ENCODE measurements at places on chromosomes 12 and 14. TPM values are rescaled to one million over a fixed set of nuclear protein-coding genes. Genes with fewer than 3 reads are reported as not detected.
A peak's percentile ranks its signal among the peaks of the same experiment; 100 is the strongest.

GRCh38 chr12:87779016-87779415 lies 250.2 kb downstream of the C12orf50 start:
- H3K27ac ChIP-seq = no peak overlapping the region
- no peak for DNase-seq
- H3K4me1 ChIP-seq = peaks cover 24% of the 10 kb centered on the region
- no peak overlapping the region for H3K4me3 ChIP-seq

DNA sequence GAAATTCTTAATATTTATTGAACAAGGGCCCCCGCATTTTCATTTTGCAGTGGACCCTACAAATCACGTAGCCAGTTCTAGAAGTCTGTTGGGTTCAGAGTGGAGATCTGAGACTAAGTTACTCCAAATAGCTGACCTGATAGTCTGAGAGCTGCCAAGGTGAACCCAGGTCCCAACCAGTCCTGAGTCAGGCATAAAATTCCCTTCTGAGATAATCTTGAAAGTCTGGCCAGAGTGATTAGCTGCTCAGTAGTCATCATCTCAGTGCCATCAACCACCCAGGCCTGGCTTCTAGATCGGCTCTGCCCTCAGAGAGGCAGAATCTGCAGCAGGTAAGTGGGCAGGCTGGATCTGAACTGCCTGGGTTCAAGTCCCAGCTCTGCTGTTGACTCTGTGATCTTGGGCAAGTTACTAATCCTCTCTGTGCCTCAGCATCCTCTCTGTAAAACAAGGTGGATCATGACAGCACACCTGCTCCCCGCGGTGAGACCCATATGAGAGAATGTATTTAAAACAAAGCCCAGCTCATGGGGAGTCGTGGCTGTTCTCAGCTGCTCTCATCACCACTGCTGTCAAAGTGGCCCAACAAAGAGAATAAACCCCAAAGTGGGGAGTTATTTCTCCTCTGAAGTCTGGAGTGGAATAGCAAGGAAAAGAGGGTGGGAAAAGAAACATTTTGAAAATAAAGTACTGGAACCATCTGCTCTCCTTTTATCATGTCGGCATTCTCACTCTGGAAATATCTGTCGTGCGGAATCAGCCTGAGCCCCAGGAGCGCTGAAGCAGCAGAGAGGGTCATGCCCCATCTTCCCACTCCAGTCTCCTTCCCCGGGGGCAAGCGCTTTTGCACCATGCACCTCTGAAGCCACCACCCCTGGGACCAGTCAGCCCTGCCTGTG lies 193.3 kb downstream of the DPF3 start:
- H3K27ac ChIP-seq = no peak overlapping the region
- H3K27me3 ChIP-seq = no peaks in the 10 kb centered on the region
- H3K4me3 ChIP-seq = no peak overlapping the region
- no peak for DNase-seq

GRCh38 chr12:27554421-27555186 lies 30.6 kb downstream of the PPFIBP1 start:
- H3K36me3 ChIP-seq = no peaks in the 10 kb centered on the region
- H3K4me1 ChIP-seq = peaks cover 35% of the 10 kb centered on the region
- no peak overlapping the region for H3K4me3 ChIP-seq

- no peaks in the 10 kb centered on the region for H3K36me3 ChIP-seq
- H3K4me1 ChIP-seq = no peaks in the 10 kb centered on the region
- H3K27ac ChIP-seq = no peak overlapping the region
- DNase-seq = no peak
- no peak overlapping the region for H3K4me3 ChIP-seq
- H3K27me3 ChIP-seq = no peaks in the 10 kb centered on the region
Measured at GRCh38 chr14:80845856-80846255, 95.7 kb downstream of the CEP128 start.

- H3K27ac ChIP-seq = no peak overlapping the region
- H3K27me3 ChIP-seq = peaks cover 4% of the 10 kb centered on the region
- no peaks in the 10 kb centered on the region for H3K36me3 ChIP-seq
- no peak overlapping the region for H3K4me3 ChIP-seq
Measured at GRCh38 chr12:131618303-131618658, 92.6 kb upstream of the SFSWAP start.

GRCh38 chr14:58501214-58501816 lies 73.8 kb downstream of the KIAA0586 start:
- H3K27me3 ChIP-seq = no peaks in the 10 kb centered on the region
- no peak overlapping the region for H3K4me3 ChIP-seq
- H3K27ac ChIP-seq = no peak overlapping the region
- peak; percentile 27 for DNase-seq

DNA sequence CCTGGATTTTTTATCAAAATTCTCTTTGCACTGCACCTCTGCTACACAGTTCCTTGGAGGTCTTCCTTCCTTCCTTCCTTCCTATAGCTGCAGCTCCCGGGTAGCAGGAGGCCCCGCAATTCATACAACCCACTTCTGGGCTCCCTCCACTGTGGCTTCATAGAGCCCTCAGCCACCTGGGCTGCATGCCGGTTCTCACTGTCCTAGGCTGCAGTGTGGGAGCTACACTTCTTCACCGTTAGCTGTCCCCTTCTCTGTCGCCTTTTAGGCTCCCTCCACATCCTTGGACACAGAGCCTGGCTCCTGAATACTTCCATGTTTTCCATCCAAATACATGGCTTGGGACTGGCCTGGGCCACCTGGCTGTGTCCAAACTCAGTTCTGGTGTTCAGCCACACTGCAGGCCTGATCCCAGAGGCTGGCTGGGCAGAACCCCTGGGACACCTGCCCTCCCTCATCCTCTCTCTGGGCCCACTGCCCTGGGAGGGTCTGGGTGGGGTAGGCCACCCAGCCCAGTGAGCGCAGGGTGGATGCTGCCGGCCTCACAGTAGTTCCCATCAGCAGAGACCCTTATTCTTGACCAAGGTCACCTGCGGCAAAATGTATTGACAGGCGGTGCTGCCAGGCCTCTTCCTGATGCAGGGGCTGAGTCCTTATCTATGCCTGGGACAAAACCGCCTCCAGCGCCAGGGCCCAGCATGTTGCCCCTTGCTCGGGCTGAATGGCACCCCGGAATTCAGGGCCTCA lies 1.7 kb downstream of the SERPINA10 start:
- no peak overlapping the region for H3K27ac ChIP-seq
- DNase-seq = no peak
- H3K27me3 ChIP-seq = no peaks in the 10 kb centered on the region
- H3K4me1 ChIP-seq = peaks cover 13% of the 10 kb centered on the region
- no peak overlapping the region for H3K4me3 ChIP-seq

DNA sequence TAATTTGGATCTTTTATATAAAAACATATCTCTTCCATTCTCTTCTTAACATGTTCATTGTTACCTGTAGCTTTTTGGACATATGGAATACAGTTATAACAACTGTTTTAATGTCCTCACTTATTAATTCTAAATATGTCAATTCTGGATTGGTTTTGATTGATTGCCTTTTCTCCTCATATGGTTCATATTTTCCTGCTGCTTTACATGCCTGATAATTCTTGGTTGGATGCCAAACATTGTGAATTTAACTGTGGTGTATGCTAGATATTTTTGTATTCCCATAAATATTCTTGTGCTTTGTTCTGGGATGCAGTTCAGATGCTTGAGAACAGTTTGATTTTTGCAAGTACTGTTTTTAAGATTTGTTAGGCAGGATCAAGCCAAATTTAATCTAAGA lies 10.8 kb downstream of the C14orf132 start:
- no peaks in the 10 kb centered on the region for H3K4me1 ChIP-seq
- H3K27ac ChIP-seq = no peak overlapping the region
- H3K4me3 ChIP-seq = no peak overlapping the region
- H3K27me3 ChIP-seq = no peaks in the 10 kb centered on the region
- no peaks in the 10 kb centered on the region for H3K36me3 ChIP-seq

- no peak for DNase-seq
- no peak overlapping the region for H3K27ac ChIP-seq
- peaks cover 9% of the 10 kb centered on the region for H3K4me1 ChIP-seq
- H3K36me3 ChIP-seq = no peaks in the 10 kb centered on the region
- H3K4me3 ChIP-seq = no peak overlapping the region
Measured at GRCh38 chr12:70292017-70292776, 49.0 kb downstream of the CNOT2 start.

GRCh38 chr12:115323223-115323905 lies 639.4 kb upstream of the TBX3 start:
- no peak overlapping the region for H3K4me3 ChIP-seq
- no peak for DNase-seq
- H3K36me3 ChIP-seq = no peaks in the 10 kb centered on the region
- H3K27ac ChIP-seq = no peak overlapping the region
- H3K4me1 ChIP-seq = no peaks in the 10 kb centered on the region

DNA sequence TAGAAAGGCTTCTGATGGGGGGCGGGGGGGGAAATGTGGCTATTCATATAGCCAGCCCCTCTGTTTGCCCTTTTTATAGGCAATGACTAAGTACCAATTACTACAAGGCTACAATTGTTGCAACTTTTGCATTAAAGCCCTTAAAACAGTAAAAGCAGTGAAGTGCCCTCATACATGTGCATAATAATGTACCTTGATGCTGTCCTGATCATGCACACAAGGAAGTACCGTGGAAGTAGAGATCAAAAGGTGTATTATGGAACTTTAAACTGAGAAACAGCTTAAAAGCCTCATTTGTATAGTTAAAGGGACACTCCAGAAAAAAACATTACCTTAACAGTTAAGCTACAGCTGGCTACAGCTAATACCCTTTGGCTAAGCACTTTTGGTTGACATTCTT lies 111.8 kb downstream of the PLEKHG7 start:
- no peaks in the 10 kb centered on the region for H3K4me1 ChIP-seq
- no peak overlapping the region for H3K27ac ChIP-seq
- no peak overlapping the region for H3K4me3 ChIP-seq
- peaks cover 5% of the 10 kb centered on the region for H3K36me3 ChIP-seq

- no peaks in the 10 kb centered on the region for H3K36me3 ChIP-seq
- H3K4me1 ChIP-seq = peaks cover 61% of the 10 kb centered on the region
- no peaks in the 10 kb centered on the region for H3K27me3 ChIP-seq
- no peak for DNase-seq
Measured at GRCh38 chr14:75718199-75718598, 57.2 kb downstream of the TTLL5 start.

DNA sequence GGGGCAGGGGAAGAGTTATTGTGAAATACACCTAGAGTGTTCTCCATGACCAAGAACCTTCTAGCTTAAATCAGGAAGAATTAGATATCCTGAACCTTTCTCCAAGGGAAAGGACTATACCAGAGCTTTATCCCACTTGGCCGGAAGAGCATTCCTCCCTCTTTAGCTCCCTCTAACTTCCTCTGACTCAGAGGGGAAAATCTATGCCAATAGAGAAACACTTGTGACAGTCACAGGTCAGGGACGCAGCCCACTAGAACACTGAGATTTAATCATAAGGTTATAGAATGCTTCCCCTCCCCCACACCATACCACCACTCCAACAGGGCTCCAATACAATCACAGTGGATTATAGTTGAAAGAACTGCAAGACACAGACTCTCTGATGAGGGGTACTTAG lies 55.4 kb upstream of the RFX4 start:
- H3K4me1 ChIP-seq = no peaks in the 10 kb centered on the region
- H3K27me3 ChIP-seq = no peaks in the 10 kb centered on the region
- H3K27ac ChIP-seq = no peak overlapping the region
- H3K4me3 ChIP-seq = no peak overlapping the region
- H3K36me3 ChIP-seq = no peaks in the 10 kb centered on the region

- H3K4me3 ChIP-seq = no peak overlapping the region
- DNase-seq = no peak
- H3K36me3 ChIP-seq = no peaks in the 10 kb centered on the region
- H3K27me3 ChIP-seq = no peaks in the 10 kb centered on the region
- H3K4me1 ChIP-seq = peaks cover 66% of the 10 kb centered on the region
Measured at GRCh38 chr14:77044783-77045237, 16.3 kb upstream of the IRF2BPL start.

- DNase-seq = no peak
- no peaks in the 10 kb centered on the region for H3K36me3 ChIP-seq
- H3K27ac ChIP-seq = no peak overlapping the region
Measured at GRCh38 chr14:79318371-79318770, 892.9 kb downstream of the DIO2 start.

- H3K36me3 ChIP-seq = no peaks in the 10 kb centered on the region
- H3K4me1 ChIP-seq = peaks cover 12% of the 10 kb centered on the region
- no peaks in the 10 kb centered on the region for H3K27me3 ChIP-seq
Measured at GRCh38 chr12:12176402-12176801, 90.4 kb downstream of the LRP6 start.

GRCh38 chr14:96091149-96091693 lies 52.1 kb downstream of the C14orf132 start:
- H3K4me1 ChIP-seq = peaks cover 6% of the 10 kb centered on the region
- H3K27ac ChIP-seq = no peak overlapping the region
- no peak for DNase-seq
- no peaks in the 10 kb centered on the region for H3K27me3 ChIP-seq
- H3K36me3 ChIP-seq = no peaks in the 10 kb centered on the region

- no peak overlapping the region for H3K27ac ChIP-seq
- no peak for DNase-seq
- H3K27me3 ChIP-seq = no peaks in the 10 kb centered on the region
- H3K36me3 ChIP-seq = no peaks in the 10 kb centered on the region
Measured at GRCh38 chr12:116619246-116619645, 60.1 kb downstream of the MAP1LC3B2 start.

- no peak for DNase-seq
- no peak overlapping the region for H3K27ac ChIP-seq
- H3K36me3 ChIP-seq = no peaks in the 10 kb centered on the region
- H3K4me3 ChIP-seq = no peak overlapping the region
Measured at GRCh38 chr12:18887368-18887767, 149.4 kb downstream of the CAPZA3 start.

DNA sequence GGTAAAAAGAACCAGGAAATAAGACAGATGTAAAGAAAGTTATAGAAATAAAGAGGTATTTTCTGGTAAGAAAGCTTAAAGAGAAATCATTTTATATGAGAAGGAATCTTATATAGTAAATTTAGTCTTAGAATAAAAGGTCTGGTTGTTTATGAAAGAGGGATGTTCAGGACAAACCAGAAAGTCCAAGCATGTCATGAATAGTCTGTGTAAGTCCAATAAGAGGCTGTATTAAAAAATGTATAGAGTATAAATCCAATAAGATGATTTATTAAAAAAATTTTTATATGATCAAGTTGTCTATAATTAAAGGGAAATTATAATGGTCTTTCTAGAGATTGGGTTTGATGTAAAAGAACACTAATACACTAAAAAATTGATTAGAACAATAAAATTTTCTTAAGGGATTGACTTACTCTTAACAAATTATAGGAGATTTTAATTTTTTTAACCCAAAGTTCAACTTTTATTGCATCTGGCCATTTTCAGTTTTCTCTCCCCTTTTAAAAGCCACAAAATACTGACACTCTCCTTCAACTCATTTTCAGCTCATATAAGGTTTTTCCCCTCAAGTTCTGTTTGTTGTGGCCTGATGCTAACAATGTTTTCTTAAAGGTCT lies 35.1 kb downstream of the ST8SIA1 start:
- H3K36me3 ChIP-seq = no peaks in the 10 kb centered on the region
- no peaks in the 10 kb centered on the region for H3K4me1 ChIP-seq
- no peak overlapping the region for H3K27ac ChIP-seq
- H3K27me3 ChIP-seq = no peaks in the 10 kb centered on the region
- no peak for DNase-seq

The TRIP11 gene
- total RNA-seq = 25.2 TPM

The TSPAN11 gene
- total RNA-seq = 0.66 TPM

The CLEC9A gene
- 0.26 TPM for total RNA-seq

The NKX2-8 gene
- not detected for total RNA-seq

The ANKRD9 gene
- 49.8 TPM for total RNA-seq

The CIT gene
- 0.33 TPM for total RNA-seq

The ITGA7 gene
- total RNA-seq = 11.4 TPM

The RAPGEF3 gene
- 23.4 TPM for total RNA-seq

The OR6C1 gene
- not detected for total RNA-seq

The MAP4K5 gene
- 111 TPM for total RNA-seq

The PDZRN4 gene
- 0.99 TPM for total RNA-seq

The AQP6 gene
- not detected for total RNA-seq

Measured in body of pancreas (tissue), 4 donors.